ENCODE measurements at places on chromosomes 2 and 18.

- DNase-seq = no peak
Measured at GRCh38 chr18:67961701-67962440, 445.4 kb upstream of the DSEL start.

GRCh38 chr2:70894765-70895164 lies 40.9 kb upstream of the ATP6V1B1 start:
- no peak for DNase-seq

GRCh38 chr18:45777393-45777792 lies 48.1 kb upstream of the SIGLEC15 start:
- no peak for DNase-seq

- DNase-seq = no peak
Measured at GRCh38 chr18:43393174-43393573, 115.9 kb upstream of the SYT4 start.

DNA sequence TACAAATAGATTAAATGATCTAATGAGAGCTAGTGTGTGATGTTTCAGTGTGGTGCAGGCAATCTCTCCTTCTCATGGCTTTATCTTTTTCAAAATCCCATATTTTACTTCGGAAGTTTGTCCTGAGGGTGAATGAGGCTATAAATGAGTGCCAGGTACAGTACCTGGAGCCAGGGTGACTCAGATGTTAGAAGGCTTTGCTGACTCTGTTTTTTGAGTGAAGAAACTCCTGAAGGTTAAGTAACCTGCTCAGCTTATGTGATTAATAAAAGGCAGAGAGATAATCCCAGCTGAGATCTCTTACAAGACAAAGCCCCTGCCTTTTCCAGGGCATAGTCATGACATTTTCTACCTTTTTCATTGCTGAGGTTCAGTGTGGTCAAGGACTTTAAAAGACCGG lies 52.6 kb downstream of the MGAT5 start:
- DNase-seq = no peak

GRCh38 chr2:181326661-181327060 lies 130.5 kb upstream of the ITGA4 start:
- no peak for DNase-seq

GRCh38 chr18:71116535-71116934 lies 827.7 kb downstream of the SOCS6 start:
- no peak for DNase-seq

DNA sequence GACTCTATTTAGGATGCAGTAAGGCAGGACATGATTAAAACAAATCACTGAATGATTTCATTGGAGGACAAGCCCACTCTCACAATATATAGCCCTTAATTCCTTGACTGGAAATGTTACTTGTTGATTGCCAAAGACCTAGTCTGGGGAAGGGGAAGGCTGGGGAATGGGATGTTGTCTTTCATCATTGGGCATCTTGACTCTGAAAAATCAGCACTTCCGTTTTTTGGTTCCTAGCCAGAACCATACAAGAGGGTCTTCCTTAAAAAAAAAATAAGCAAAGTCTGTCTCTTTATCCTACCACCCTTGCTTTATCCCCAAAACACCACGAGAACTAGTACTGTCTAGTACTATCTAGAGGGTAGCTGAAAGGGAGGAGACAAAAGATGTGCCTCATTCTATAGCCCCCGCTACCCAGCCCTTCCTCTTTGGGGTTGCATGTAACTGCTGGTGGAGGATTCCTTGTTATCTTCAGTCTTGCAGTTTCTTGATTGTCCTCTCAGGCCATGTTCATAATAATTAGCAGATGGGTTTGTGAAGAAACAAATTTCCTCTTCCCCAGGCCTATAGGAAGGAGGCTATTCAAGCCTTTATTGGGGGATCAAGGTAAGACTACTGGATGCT lies 55.8 kb downstream of the NEMP2 start:
- DNase-seq = no peak

GRCh38 chr2:198615972-198616371 lies 811.6 kb downstream of the PLCL1 start:
- DNase-seq = no peak

GRCh38 chr2:49514201-49514600 lies 359.9 kb upstream of the FSHR start:
- DNase-seq = no peak

- DNase-seq = no peak
Measured at GRCh38 chr2:213757525-213757924, 473.3 kb downstream of the SPAG16 start.

GRCh38 chr2:162252153-162252552 lies 8.9 kb upstream of the FAP start:
- DNase-seq = no peak

- peak; percentile 33 for DNase-seq
Measured at GRCh38 chr2:25301453-25302352, 40.0 kb downstream of the DNMT3A start.

DNA sequence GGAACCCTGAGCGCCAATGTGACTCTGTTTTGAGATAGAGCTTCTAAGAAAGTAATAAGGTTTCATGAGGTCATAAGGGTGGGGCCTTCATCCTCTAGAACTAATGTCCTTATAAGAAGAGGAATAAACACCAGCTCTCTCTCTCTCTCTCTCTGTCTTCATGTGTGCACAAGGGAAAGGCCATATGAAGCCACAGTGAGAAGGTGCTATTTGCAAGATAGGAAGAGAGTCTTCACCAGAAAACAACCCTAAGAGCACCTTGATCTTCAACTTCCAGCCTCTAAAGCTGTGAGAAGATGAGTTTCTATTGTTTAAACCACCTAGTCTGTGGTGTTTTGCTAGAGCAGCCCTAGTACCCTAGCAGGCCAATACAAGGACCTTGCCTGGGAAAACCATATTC lies 55.8 kb downstream of the DOCK10 start:
- DNase-seq = no peak

GRCh38 chr2:201258666-201259615 lies 1.4 kb upstream of the CASP8 start:
- peak; percentile 25 for DNase-seq

DNA sequence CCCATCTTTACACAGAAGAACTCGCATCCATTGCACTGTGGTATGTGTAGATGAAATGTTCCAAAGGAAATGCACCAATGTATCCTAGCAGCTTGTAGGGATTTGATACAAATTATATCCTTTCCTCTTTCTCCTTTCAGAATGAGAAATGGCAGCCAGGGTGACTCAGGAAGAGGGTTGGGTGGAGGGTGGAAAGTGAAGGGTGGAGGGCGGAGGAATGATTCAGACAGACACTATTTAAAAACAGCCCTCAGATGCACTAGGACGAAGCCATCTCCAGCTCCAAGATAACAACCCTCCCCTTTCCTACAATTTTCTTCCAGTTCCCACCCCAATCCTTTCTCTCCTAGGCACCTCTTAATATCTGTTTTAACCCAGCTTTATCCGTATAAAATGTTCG lies 96.2 kb upstream of the STK39 start:
- no peak for DNase-seq

DNA sequence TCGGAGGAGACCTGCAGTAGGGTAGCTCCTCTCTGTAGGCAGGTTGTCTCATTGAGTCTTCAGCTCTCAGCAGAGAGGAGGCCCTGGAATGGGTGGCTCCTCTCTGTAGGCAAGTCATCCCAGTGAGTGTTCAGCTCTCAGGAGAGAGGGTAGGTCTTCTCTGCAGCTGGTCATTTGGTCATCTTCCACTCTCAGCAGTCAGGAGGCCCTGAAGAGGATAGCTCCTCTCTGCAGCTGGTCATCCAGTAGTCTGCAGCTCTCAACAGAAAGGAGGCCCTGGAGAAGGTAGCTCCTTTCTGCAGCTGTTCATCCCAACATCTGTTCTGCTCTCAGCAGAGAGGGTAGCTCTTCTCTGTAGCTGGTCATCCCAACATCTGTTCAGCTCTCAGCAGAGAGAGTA lies 26.0 kb upstream of the RUFY4 start:
- no peak for DNase-seq

GRCh38 chr18:67500522-67501205 lies 15.9 kb downstream of the DSEL start:
- no peak for DNase-seq

- DNase-seq = no peak
Measured at GRCh38 chr2:127208313-127208712, 11.8 kb downstream of the CYP27C1 start.

DNA sequence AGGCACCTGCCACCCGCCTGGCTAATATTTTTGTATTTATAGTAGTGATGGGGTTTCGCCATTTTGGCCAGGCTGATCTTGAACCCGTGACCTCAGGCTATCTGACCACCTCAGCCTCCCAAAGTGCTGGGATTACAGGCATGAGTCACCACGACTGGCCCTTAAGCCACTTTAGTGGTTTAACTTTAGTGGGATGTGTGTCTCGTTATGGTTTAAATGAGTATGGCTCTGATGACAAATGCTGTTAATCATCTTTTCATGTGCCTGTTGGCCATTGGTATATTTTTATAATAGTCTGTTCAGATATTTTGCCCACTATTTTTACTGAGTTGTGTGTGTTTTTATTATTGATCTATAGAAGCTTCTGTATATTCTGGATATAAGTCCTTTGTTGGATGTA lies 205.9 kb downstream of the MYO1B start:
- DNase-seq = no peak

GRCh38 chr2:147758821-147759220 lies 86.0 kb upstream of the ACVR2A start:
- no peak for DNase-seq

DNA sequence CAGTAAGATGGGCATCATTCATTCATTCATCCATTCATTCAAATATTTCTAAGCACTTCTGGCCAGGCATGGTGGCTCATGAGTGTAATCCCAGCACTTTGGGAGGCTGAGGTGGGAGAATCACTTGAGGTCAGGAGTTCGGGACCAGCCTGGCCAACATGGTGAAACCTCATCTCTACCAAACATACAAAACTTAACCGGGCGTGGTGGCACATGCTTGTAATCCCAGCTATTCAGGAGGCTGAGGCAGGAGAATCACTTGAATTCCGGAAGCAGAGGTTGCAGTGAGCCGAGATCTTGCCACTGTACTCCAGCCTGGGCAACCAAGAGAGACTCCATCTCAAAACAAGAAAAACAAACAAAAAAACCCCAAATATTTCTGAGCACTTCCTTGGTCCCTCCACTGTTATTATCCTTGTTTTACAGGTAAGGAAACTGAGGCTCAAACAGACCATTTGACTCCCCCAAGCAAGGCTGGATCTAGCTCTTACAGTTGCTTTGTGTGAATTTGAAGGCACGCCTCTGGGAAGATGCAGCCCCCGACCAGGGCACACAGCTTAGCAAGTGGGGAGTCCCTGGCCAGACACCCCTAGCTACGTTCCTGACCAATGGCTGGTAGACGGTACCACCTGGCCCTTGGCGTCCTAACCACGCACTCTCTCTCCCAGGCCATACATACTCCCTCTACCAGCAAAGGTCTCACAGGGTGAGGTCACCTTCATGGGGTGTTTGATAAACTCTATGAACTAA lies 50.6 kb upstream of the ODC1 start:
- DNase-seq = no peak

DNA sequence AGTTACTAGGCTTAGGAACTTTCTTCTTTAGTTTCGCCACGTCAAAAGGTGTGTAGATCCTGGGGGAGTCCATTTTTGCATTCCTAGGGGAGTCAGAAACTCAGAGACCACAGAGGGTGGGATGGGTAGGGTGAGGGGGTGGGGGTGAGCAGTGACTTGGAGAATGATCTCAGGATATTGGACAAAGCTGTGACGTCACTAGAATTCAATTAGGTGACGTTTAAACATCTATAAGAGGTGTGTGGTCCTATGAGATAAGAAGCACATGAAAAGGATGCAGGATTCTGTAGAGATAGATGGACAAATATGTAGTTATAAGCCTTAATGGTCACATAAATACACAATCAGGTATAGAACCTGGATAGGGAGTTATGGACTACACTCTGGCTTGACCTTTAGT lies 21.5 kb downstream of the SLC4A3 start:
- DNase-seq = no peak

DNA sequence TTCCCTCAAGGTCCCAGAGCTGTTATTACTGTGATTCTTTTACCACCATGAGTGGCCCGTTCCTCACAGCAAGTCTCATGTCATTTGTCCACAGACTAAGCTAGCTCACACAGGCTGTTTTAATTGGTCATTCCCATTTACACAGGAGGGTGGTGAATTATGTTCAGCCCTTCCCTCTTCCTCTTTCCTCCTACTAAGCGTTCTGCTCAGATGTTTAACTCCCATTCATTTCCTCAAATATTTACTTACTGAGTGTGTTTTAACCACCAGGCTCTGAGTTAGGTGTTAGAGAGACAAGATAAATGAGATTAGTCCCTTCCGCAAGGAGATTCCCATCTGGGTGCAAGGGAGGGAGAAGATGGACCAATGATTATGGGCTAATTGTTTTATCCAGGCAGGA lies 403.6 kb upstream of the ACVR2A start:
- no peak for DNase-seq

DNA sequence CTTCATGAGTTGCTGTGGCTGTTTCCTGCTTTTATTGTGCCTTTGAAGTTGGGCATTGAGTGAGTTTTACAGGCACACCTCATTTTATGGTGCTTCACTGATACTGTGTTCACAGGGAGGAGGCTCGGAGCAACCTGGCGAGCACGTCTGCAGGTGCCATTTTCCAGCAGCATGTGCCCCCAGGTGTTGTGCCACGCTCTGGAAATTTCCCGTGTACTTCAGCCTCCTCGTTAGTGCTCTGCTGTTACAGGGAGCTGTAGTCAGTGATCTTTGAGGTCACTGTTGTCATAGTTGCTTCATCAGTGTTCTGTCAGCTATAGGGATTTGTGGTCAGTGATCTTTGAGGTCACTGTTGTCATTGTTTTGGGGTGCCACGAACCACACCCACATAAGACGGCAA lies 20.1 kb downstream of the CTDP1 start:
- no peak for DNase-seq

- no peak for DNase-seq
Measured at GRCh38 chr2:37919631-37920032, 5.5 kb upstream of the RMDN2 start.

DNA sequence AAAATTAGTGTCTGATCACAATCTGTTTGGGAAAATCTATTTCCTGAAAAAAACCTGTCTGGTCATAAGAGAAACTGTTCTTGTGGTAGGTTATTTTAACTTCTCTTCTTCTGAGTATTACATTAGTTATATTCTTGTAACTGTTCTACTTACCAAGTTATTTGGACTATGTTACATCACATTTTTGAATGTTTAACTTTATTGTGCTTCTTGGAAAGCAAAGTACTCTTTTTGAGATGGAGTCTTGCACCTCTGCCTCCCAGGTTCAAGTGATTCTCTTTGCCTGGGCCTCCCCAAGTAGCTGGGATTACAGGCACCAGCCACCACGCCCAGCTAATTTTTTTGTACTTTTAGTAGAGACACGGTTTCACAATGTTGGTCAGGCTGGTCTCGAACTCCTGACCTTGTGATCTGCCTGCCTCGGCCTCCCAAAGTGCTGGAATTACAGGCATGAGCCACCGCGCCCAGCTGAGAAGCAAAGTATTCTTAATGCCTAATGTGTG lies 39.4 kb downstream of the AFTPH start:
- no peak for DNase-seq

DNA sequence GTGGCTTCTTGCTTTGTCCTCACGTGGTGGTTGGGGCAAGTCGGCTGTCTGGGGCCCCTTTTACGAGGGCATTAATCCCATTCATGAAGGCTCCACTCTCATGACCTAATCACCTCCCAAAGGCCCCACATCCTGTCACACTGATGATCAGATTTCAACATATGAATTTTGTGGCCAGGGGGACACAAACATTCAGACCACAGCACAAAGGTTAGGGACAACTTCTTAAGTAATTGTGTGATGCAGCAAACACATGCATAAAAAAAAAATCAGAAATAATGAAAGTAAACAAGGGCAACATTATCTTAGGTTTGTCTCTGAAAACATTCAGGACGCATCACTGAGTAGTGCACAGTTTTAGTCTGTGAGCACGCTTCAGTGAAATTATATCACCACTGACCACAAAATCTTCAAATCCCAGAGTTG lies 54.2 kb upstream of the FRZB start:
- DNase-seq = no peak

- DNase-seq = no peak
Measured at GRCh38 chr2:175624785-175625184, 377.3 kb downstream of the LNPK start.

Data from stimulated activated CD8-positive, alpha-beta memory T cell treated with anti-CD3 and anti-CD28 coated beads, Interleukin-4, amount 100 ng/mL, for 1 hour (primary cell).